SHP77 treated with DMSO at 0.1 percent for 48 hours (cell line): ENCODE measurements at places on chromosomes 11 and 22.

DNA sequence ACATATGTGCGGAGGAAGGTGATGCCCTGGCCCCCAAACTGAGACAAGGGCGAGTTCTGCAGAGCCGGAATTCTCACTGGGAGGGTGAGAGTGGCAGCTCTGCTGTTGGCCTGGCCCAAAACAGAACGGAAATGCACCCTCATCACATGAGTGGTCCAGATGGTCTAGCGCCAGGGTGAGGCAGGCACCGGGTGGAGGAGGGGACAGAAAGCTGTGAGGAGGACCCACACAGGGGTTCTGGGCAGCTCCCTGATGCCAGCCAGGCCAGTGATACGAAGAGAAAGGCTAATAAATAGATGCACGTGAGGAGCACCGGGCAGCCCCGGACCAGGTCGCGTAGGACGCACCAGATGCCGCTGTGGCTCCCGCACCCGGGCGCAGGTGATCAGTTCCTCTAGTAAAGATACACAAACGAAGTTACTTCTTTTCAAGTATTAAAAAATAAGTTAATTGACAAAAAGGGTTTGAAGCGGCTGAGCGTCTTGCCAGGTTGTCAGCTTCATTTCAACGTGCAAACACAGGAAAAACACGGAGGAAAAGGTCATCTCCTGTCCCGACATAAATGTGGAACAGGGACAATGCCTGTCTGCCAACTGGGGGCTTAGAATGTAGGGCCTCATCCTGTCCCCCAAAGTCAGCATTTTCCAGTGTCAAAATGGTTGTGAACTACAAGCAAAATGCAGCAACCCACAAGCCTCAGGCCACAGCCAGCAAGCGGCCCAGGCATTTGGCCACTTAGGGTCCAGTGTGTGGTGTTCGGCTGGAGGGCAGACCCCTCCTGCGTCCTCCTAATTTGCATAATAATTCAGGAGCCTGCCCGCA, 15.3 kb upstream of the BID start:
- no peak for DNase-seq

DNA sequence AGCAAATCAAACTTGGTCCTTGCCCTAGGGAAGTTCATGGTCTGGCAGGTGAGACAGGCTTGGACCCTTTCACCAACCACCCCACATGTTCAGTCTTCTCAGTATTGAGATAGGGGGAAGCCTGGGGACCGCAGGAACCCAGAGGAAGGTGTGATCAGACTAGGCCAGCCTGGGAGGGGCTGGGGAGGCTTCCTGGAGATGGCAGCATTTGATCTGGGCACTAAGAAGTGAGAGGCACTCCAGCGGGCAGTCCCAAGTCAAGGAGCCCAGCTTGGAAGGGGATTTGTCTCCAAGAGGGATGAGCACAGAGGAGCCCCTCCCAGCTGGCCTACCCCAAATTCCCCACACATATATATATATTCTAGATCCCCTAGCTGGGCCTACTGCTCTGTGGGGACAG, 5.4 kb downstream of the LRRC32 start:
- no peak for DNase-seq

DNA sequence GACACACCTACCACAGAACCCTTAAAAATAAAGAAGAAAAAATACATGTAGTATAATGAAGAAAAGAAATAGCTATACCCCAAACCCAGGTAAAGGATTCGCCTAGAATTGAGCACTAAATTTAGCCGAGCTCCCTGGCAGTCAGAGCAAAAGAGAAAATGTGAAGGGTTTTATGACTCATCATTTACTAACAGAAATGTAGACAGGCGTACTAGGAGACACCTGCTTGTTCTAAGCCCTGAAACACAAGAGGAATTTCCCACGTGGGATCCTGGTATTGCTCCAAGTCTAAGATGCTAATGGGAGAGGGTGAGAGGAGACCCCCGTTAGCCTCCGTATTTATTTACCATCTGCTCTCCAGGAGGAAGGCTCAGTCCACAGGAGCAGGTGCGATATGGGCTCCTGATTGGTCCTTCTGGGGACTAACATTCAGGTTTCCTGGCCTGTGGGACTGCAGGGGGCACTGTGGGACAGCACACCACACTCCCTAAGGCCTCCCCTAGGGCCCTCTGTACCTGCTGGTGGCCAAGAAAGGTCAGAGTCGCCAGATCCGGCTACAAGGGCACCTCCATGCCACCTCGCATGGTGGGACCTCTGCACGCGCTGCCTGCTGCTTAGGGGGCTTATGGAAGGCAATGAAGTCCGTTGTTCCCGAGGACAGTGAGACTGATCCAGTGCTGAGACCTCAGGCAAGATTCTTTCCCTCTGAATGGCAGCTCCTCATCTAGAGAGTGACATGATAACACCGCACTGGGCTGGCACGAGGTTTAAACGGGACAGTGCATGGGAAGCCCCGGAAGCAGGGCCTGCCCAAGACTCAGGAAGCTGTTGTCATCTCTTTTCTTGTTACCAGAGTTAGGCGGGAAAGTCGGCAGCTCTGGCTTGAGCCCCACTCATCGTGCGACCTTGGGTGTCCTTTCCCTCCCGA, 25.8 kb downstream of the KCNC1 start:
- DNase-seq: peak; percentile 72

- no peak for DNase-seq
These were observed 8.2 kb downstream of the ARHGEF12 start for GRCh38 chr11:120344302-120345004.

DNA sequence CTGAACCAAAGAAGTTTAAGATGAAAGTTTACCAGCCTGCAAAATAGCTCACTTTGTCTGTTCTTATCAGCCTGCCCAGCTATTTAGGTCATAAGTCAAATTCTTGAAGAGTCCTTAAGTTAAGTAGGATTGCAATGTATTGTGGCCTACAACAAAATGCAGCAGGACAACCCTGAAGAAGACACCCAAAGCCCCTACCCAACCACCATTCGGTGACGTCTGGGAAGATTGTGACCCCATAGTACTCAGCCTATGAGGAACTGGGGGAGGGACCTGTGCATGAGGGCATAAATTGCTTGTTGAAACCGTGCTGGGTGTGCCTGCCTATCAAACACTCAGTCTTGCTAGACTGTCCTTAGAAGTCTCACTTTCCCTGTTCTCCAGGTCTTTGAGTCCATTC, 50.5 kb upstream of the FDX1 start:
- DNase-seq: no peak
